ENCODE measurements at places on chromosomes 7 and 10. TPM values are rescaled to one million over a fixed set of nuclear protein-coding genes. Genes with fewer than 3 reads are reported as not detected.

The TUBAL3 gene
- 0.12 TPM for total RNA-seq

The EIF5AL1 gene
- 0.12 TPM for total RNA-seq

The MAGI2 gene
- 3.6 TPM for total RNA-seq

DNA sequence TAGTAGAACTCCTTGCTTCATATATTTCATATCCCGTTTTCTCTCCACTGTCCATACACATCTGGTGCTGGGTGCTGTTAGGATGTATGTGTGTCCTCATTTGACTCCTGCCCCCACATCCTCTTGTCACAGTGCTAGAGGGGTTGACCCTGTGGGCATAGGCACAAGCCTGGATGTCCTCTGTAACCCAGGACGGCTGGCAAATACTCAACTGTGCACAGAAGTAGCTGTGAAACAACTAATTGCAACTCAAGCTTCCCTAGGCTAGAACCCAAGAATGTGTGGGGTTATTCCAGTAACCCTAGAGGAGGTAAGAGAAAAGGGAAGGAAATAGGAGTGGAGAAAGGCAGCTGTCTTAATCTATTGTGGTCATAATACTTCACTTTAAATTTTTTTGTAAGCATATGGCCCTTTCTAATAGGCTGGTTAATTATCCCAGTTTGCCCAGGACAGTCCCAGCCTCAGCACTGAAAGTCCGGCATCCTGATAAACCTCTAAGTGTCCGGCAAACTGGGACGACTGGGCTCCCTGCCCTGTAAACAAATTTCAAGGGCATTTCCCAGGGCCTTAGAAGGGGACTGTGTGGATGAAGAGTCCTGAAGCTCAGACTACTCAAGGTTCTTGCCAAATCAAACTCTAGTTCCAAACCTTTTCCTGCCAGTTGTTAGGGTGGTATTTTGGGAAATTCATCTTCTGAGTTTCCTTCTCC is 283.2 kb upstream of the CELF2 start:
- DNase-seq: no peak

DNA sequence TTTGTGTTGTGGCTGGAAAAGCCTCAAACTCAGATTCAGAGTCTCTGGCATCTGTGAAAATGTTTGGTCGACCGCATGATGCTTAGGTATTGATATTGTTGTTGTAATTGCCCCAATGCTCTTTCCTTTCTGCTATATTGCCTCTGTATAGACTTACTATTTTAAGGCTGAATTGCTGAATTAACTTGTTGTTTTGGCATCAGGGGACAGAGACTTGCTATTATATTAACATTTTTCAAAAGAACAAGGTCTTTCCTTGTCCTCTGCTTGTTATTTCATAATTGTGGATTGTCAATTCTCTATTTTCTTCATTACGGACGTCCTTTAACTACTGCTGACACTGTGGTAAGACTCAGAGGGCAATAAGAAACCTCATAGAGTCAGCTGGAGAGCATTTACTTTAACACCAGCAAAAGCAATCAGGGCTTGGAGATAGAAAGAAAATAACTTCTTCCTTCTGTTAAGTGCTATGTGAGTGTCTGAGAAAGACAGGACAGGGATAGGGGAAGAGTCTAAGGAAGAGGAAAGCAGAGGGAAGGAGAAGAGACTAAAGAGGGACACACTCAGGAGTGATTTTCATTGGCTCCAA is 17.6 kb downstream of the CPED1 start:
- no peak for DNase-seq

DNA sequence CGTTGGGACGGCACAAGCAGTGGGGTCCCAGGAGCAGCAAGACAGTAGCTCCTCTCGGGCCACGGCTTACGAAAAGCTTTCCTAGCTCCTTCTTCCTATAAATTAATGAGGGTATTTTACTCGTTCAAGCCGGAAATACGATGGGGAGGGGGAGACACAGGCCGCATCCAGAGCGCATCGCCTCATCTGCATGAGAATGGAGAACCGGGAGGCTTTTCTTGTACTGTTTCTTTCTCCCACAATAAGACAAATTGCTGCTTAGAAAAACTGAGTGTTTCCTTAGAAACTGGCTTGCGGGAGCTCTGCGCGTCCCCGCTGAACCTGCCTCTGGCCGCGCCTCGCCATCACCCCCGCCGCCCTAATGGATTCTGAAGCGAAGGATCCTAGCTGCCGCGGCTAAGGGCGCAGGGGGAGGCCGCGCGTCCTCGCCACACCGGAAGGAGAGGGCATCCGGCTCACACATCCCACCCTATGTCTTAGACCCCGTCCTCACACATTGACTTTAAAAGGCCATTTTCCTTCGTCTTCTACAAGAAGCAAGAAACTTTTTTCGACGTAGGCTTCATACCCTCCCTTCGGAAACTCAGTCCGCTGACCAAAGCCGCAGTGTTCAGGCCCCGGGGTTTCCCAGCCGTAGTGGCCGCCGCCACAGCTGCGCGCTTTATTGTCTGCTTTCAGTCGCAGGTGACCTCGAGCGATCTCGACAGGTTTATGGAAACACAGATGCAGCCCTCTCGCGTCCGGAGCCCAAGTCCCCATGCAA is 8.8 kb downstream of the NXPH1 start:
- DNase-seq: no peak
